ENCODE measurements at places on chromosomes 12 and 14. TPM values are rescaled to one million over a fixed set of nuclear protein-coding genes. Genes with fewer than 3 reads are reported as not detected.

GRCh38 chr12:124543052-124543589 lies 24.3 kb downstream of the NCOR2 start:
- no peak overlapping the region for H3K4me3 ChIP-seq
- H3K27ac ChIP-seq = no peak overlapping the region
- H3K36me3 ChIP-seq = no peaks in the 10 kb centered on the region
- H3K27me3 ChIP-seq = no peaks in the 10 kb centered on the region
- peaks cover 22% of the 10 kb centered on the region for H3K4me1 ChIP-seq

DNA sequence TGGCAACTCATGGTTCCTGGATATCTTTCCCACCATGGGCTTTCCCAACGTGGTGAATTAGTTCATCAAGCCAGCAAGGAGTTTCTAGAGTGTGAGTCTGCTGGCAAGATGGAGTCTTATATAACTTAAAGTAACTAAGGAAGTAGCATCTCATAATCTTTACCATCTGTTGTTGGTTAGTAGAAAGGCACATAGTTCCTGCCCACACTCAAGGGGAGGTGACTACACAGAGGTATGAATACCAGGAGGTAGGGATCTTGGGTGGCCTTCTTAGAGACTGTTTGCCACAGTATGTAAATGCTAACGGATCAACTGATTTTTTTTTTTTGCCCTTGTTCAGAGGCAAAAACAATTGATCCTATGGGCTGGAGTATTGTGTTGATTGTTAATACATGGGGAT lies 446.9 kb downstream of the ATP23 start:
- no peaks in the 10 kb centered on the region for H3K36me3 ChIP-seq
- H3K27ac ChIP-seq = no peak overlapping the region
- no peaks in the 10 kb centered on the region for H3K27me3 ChIP-seq

DNA sequence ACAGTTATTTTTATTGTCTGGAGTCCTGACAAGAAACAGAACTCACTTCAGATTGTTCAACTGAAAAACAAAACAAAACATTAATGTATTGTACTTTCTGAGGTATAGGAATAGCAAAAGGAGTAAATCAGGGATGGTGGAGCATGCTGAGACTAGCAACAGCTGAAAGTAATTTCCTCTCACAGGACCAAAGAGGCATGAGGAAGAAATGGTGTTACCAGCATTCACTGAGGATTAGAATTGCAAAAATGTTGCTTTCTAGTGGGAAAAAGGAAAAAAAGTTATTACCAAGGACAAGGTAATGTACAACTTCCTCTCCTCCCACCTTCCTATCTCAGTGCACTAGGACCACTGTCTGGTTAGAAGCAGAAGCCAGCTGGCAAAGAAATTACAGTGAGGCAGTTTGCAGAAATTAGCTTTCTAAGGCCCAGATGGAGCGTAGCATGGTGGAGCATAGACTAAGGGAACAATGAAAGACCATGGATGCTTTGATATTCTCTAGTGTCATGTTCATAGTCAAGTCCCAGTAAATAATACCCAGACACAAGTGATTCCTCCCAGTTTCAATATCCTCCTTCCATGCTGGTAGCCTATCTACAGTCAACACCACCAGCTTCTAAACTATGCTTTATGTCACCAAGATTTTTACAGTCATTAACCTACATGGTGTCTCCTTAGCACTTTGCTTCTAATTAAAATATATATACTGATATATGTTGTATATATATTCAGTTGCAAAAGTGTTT lies 133.7 kb upstream of the DCN start:
- H3K27ac ChIP-seq = no peak overlapping the region
- no peak overlapping the region for H3K4me3 ChIP-seq
- no peak for DNase-seq
- peaks cover 3% of the 10 kb centered on the region for H3K4me1 ChIP-seq

- no peaks in the 10 kb centered on the region for H3K36me3 ChIP-seq
- H3K27me3 ChIP-seq = no peaks in the 10 kb centered on the region
- no peak overlapping the region for H3K4me3 ChIP-seq
Measured at GRCh38 chr12:131677699-131678098, 33.2 kb upstream of the SFSWAP start.

DNA sequence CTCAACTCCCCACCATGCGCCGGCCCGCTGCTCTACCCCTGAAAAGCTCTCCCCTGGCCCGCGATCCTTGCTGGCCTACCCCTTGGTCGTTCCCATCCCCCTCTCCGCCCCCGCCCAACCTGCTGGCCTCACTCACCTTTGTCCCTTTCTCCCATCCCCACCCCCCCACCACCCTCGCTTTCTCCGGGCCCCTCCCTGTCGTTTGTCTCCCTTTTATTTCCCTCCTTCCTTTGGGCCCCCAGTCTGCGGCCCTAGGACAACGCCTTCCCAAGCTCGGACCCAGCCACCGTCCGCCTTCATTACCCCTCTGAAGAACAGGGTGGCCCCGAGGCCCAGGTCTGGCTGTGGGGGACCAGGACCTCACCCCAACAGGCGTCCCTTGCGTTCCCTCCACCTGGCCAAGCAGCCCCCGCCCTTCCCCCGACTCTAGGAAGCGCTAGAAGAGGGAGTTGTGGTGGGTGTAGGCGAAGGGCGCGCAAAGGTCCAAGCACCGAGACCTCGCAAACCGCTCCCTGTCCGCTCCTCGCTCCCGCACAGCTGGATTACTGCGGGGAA lies 6.9 kb upstream of the SLC7A7 start:
- no peak for DNase-seq
- no peaks in the 10 kb centered on the region for H3K27me3 ChIP-seq
- H3K4me3 ChIP-seq = peak overlapping the region; percentile 66
- H3K36me3 ChIP-seq = no peaks in the 10 kb centered on the region
- peak overlapping the region; percentile 77 for H3K27ac ChIP-seq

DNA sequence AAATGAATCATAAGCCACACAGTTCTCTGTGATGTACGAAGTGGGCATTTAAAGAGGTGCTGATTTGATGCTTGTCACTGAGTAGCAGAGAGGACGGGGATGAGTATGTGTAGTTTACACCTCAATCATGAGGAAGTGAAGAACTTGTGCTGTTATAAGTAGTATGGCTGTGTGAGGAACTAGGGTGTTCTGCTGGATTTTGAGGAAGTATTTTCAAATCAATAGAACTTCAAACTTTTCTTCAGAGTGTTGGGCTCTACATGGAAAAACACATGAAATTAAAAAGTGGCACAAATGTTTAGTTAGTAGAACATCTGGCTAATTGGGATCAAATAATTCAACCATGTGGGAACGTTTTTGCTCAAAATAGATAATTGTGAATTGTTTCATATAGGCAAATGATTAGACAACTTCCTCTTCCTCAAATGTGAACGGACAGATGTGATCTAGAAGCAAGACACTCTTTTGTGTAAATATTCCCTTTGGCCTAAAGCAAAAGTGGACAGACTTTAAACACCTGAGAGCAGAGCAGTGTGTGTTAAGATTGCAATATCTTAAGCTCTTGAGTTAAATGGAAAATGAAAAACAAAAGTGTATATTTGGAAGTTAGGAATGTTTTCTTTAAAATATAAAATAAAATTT lies 168.5 kb downstream of the NAV3 start:
- no peak overlapping the region for H3K4me3 ChIP-seq
- no peaks in the 10 kb centered on the region for H3K36me3 ChIP-seq
- no peaks in the 10 kb centered on the region for H3K4me1 ChIP-seq
- no peaks in the 10 kb centered on the region for H3K27me3 ChIP-seq
- H3K27ac ChIP-seq = no peak overlapping the region

- no peak overlapping the region for H3K4me3 ChIP-seq
- no peak for DNase-seq
Measured at GRCh38 chr12:124293286-124294003, 1.4 kb upstream of the RFLNA start.

GRCh38 chr14:77097006-77097699 lies 905 bp upstream of the CIPC start:
- H3K27ac ChIP-seq = peak overlapping the region; percentile 95
- no peaks in the 10 kb centered on the region for H3K4me1 ChIP-seq
- no peaks in the 10 kb centered on the region for H3K27me3 ChIP-seq
- peak overlapping the region; percentile 89 for H3K4me3 ChIP-seq
- DNase-seq = no peak

- no peak for DNase-seq
- no peaks in the 10 kb centered on the region for H3K4me1 ChIP-seq
- H3K27me3 ChIP-seq = no peaks in the 10 kb centered on the region
- H3K36me3 ChIP-seq = no peaks in the 10 kb centered on the region
- H3K4me3 ChIP-seq = no peak overlapping the region
- H3K27ac ChIP-seq = no peak overlapping the region
Measured at GRCh38 chr12:128969480-128970055, 116.3 kb downstream of the GLT1D1 start.

GRCh38 chr14:74532246-74532645 lies 38.7 kb downstream of the ISCA2 start:
- no peak for DNase-seq
- H3K4me3 ChIP-seq = no peak overlapping the region
- H3K27me3 ChIP-seq = no peaks in the 10 kb centered on the region
- H3K4me1 ChIP-seq = no peaks in the 10 kb centered on the region
- no peak overlapping the region for H3K27ac ChIP-seq
- peaks cover 90% of the 10 kb centered on the region for H3K36me3 ChIP-seq

DNA sequence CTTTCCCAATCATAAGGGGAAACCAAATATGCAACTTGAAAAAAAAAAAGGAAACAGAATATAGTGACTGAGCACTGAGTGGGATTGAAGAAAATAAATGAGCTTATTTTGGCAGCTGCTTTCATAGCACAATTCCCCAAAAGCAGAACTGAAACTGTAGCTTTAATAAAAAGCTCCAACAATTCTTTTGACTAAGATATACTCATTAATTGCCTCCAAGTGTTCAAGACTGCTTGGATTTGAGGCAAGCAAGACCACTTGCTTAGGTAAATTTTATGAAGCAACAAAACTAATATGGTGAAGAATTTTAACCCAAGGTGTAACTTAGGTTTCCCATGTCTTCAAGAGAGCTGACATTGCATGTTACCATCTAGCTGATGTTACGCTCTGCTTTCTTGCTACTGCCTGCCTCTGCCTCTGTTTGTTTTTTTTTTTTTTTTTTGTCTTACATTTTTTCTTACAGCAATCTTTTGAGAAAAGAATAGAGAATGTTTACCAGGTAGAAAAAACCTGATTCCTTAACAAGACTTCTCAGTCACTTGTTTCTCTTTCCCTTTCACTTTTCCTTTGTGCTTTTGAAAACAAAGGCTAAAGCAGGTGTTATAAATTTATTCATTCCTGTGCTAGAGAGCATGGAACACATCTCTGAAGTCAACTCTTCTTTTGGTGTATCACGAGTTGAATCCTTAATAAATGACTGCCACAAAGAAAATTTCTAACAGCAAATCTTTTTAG lies 134.4 kb downstream of the BCAT1 start:
- peak overlapping the region; percentile 17 for H3K4me3 ChIP-seq
- no peaks in the 10 kb centered on the region for H3K27me3 ChIP-seq
- no peak for DNase-seq
- no peak overlapping the region for H3K27ac ChIP-seq

DNA sequence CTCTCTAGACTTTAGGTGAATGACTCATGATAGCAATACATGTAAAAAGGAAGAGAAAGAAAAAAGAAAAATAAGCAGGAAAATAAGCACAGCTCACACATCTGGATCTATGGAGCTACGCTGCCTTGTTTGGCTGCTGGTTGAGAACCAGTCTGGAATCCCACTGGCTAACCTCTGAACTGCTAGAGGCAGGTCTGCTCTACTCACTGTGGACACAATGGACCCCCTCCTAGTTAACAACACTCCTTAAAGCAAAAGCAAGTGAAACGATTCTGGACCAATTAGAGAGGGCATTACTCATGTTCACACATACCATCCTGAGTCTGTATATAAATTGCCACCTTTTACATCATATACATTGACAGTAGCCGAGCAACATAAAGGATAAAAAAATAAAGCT lies 383.2 kb upstream of the FLRT2 start:
- H3K4me1 ChIP-seq = no peaks in the 10 kb centered on the region
- DNase-seq = no peak
- no peaks in the 10 kb centered on the region for H3K36me3 ChIP-seq
- no peak overlapping the region for H3K4me3 ChIP-seq

Gene RAD9B
- not detected for total RNA-seq

Gene SOAT2
- total RNA-seq = not detected

Gene MED13L
- 117 TPM for total RNA-seq

Gene C1R
- total RNA-seq = 1,046 TPM

Gene RIMKLB
- 26.0 TPM for total RNA-seq

Gene LRFN5
- 0.11 TPM for total RNA-seq

Gene SMCO2
- not detected for total RNA-seq

Data from ascending aorta (tissue), 2 donors.